ENCODE measurements at places on chromosomes 5 and 9. TPM values are rescaled to one million over a fixed set of nuclear protein-coding genes. Genes with fewer than 3 reads are reported as not detected.

Gene SHLD3
- total RNA-seq = 4.9 TPM

Gene INSL6
- not detected for total RNA-seq

Gene ANKDD1B
- 1.6 TPM for total RNA-seq

Gene PRKAA1
- total RNA-seq = 158 TPM

Gene TSLP
- not detected for total RNA-seq

Gene PCDHA6
- total RNA-seq = 5.2 TPM

GRCh38 chr5:172219296-172219695 is 25.3 kb downstream of the EFCAB9 start:
- DNase-seq = no peak

- DNase-seq = no peak
Measured at GRCh38 chr9:82404881-82405280, 416.3 kb downstream of the SPATA31D1 start.

DNA sequence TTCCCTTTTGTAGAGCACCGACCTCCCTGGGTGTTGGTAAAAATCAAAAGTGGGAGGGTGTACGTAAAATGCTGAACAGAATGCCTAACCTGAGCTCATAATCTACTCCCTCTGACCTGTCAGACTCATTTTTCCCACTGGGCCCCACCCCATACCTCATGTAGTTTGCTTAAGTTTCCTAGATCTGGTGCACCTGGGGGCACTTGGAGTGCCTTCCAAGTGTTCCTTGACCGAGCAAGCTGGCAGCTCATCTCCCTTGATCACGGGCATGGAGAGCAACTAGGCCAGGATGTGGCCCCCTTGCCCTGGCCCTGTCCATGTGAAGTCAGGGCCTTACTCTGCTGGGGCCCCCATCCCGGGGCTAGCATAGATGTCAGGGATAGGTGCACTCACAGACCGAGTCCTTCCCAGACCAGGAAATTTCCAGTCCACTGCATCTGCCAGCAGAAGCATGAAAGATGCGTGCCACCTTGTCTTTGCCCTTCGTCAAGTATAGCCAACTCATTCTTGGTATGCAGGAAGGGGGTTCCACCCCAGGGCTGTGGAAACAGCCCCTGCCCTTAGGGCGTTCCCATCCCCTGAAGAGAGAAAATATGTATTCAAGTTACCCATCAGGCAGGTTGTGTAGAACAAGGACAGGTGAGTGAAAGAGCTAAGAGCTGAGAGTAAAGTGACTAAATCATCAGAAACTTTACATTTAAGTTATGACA is 41.9 kb downstream of the SLC22A5 start:
- no peak for DNase-seq

DNA sequence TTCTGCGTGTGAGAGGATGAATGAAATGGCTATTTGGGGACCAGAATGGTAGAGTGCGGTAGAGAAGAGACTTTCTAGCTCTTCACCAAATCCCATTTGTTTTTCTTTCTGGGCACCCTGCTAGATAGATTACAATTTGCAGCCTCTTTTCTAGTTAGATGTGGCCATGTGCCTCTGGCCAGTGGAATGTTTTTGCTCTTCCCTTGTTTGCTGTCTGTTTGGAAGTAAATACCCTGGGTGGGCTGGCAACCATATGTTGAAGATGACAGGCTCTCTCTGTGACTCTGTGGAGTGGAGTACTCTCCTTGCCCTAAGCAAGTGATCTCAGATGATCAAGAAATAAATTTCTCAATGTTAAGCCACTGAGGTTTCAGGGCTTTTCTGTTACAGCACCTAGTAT is 12.9 kb downstream of the GNG10 start:
- no peak for DNase-seq

- DNase-seq = no peak
Measured at GRCh38 chr5:10333154-10334006, 20.1 kb upstream of the MARCHF6 start.

DNA sequence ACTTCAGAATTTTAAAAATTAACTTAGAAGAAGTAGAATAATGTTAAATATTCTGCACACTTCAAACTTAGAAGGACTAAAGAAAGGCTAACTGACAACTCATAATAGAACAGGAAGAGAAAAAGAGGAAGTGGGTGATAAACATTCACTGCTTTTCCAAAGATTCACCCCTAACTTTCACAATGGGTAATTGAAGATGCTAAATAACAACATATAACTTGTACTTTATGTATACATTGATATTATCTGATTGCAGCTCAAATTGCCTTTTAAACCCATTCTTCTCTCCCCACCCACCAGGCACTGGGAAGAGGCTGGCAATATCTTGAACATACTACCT is 376.6 kb downstream of the EFNA5 start:
- no peak for DNase-seq

GRCh38 chr5:102307232-102307631 is 11.1 kb upstream of the SLCO4C1 start:
- DNase-seq = no peak

- DNase-seq = no peak
Measured at GRCh38 chr9:74275872-74276508, 221.1 kb upstream of the RORB start.

DNA sequence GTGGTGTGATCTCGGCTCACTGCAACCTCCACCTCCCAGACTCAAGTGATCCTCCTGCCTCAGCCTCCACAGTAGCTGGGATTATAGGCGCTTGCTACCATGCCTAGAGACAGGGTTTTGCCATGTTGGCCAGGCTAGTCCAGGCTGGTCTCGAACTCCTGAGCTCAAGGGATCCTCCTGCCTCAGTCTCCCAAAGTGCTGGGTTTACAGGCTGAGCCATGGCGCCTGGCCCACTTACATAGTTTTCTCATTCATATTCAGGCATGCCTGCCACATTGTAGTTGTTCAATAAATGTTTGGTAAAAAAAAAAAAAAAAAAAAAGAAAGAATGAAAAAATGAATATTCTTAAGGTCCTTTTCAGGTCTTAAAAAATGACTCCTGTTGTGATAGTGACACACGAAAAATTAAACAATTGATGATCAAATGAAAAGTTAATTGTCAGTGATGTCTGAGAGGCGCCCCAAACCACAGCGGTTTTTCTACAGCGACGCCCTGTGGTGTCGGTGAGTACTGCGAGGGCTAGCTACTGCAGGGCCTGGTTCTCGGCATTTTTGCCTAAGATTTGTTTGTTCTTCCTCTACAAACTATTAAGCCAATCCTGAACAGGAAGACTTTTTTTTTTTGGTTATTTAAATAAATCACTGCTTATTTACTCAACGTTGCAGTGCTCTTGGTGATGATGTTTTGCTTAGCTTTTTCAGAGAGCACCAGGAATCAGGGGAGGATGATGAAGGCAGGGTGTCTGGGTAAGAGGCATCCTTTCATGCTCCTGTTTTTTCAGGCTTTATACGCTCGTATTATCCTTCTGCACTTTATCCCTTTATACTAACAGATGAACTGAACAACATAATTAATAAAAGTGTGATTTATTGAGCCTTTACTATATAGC is 67.0 kb upstream of the DPYSL3 start:
- DNase-seq = no peak

DNA sequence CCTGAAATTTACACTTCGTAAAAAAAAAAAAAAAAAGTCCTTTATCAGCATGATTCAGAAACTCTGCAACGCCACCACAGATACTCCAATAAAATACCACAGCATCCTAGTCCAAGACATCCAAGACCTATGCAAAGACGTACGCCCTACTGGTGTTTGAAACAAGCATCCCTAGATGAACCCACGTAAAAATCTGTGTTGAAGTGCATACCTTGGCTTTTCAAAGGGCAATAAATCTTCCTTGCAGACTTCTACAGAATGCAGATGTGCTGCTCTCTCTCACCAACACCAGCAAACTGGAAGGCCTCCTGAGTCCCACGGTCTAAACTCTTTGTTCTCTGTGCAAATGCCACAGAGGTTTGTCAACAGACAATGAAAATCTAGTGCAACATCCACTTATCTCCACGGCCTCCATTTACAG is 38.8 kb downstream of the MYO10 start:
- no peak for DNase-seq

DNA sequence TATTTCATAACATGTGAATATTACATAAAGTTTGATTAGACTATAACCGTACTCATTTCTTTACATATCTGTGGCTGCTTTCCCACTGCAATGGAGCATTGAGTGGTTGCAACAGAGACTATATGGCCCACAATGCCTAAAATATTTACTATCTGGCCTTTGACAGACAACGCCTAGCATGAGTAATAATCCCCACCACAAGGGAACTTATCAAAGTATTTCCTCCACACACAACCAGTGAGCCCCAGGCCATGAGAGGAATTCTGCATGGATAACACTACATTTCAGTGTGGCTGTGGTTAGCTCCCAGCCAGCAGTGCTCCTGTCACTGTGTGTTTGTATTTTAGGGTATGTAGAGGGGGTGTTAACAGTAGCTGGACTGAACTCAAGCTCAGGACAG is 54.8 kb downstream of the FAM81B start:
- no peak for DNase-seq

GRCh38 chr5:139710319-139711066 is 62.3 kb downstream of the CXXC5 start:
- no peak for DNase-seq

DNA sequence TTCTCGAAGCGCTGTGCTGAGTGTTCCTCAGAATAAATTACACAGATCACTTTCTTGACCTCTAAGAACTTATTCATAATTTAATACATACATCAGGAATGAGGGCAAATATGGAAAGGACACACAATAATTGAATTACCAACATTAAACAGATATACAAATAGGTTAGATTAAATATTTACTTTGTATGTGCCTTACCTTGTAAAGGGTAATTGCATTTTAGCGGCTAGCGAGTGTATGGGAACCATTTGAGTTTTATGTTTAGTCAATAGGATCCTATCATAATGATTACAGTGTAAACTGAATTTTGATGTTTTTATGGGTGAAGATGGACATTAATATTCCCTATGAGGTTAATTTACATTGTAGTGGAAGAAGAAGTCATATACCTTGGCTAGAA is 1187.1 kb upstream of the WWC1 start:
- no peak for DNase-seq

- no peak for DNase-seq
Measured at GRCh38 chr9:112694706-112695555, 23.0 kb downstream of the INIP start.

GRCh38 chr5:66406761-66407336 is 189.3 kb upstream of the MAST4 start:
- no peak for DNase-seq

DNA sequence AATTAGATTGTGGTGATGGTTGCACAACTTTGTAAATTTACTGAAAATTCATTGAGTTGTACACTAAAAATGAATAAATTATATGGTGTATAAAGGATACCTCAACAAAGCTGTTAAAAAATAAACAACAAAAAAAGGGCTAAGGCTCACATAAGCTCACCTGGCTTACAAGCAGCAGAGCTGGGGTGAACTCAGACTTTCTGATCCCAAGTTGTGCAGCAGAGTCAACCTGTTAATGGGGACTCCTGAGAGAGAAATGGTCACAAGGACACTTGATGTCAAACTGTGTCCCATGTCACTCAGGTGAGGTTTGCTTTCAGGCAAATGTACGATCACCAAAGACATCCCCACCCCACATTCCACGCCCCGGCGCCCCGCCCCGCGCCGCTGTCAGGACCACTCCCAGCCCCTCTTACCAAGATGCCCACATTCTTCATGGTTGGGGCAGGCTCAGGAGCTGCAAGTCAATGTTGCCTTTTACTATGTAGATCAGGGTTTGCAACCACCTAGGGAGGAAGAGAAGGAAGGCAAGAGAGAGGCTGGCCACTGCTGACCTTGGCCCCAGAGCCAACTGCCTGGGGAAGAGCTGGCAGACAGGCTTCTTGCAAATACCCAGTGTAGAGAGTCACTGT is 22.4 kb upstream of the SLC36A1 start:
- DNase-seq = no peak

GRCh38 chr9:31104249-31104648 is 1280.2 kb upstream of the ACO1 start:
- DNase-seq = no peak

- no peak for DNase-seq
Measured at GRCh38 chr9:137774775-137775386, 102.7 kb upstream of the CACNA1B start.

GRCh38 chr5:169157064-169157463 is 143.9 kb downstream of the SLIT3 start:
- DNase-seq = no peak

- DNase-seq = no peak
Measured at GRCh38 chr5:149490599-149491485, 60.4 kb downstream of the CSNK1A1 start.

DNA sequence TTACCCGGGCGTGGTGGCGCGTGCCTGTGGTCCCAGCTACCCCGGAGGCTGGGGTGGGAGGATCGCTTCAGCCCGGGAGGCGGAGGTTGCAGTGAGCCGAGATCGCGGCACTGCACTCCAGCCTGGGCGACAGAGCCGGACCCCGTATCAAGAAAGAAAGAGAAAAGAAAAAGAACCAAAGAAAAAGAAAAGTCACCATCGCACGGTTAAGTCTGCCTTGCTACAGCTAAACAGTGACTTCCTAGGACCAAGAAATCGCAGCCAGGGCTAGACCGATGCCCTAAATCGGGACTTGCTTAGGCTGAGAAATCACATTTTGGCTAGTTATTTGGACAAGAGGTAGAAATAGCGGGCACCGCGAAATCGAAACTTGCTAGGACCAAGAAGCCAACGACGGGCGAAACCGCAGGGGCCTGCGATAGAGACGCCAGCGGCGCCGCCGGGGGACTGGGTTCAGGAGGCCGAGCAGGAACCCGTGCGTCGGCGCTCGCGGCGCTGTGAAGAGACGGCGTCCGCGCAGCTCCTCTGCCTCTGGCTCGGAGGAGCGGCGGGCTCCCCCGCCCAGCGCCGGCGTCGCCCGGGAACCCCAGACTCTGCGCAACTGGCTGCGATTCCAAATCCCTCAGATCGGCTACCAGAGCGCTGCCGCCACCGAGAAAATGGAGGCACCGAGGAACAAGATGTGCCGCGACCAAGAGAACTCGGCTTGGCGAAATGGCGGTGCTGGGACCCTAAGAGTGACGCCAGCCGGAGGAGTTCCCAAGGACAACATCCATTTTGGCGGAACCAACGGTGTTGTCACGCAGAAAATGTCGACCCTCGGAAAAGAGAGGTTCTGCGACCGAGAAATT is 26.1 kb upstream of the ANXA2R start:
- DNase-seq = no peak

DNA sequence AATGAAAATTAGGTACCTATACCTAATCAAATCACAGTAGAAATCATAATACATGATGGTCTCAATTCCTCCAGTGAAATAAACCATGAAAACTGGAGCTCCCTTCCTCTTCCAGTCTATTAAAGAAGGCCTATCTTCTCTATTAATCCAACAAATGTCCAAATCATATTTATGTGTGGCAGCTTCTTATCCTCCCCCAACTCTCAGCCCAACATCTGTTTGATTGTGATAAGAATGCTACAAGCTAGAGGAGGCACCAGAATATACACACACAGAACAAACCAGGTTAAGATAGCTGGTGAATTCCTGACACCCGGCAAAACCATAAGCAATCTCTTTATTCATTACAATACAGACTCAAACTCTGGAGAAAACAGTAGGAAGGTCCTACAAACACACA is 110.8 kb downstream of the FBXL17 start:
- DNase-seq = no peak

DNA sequence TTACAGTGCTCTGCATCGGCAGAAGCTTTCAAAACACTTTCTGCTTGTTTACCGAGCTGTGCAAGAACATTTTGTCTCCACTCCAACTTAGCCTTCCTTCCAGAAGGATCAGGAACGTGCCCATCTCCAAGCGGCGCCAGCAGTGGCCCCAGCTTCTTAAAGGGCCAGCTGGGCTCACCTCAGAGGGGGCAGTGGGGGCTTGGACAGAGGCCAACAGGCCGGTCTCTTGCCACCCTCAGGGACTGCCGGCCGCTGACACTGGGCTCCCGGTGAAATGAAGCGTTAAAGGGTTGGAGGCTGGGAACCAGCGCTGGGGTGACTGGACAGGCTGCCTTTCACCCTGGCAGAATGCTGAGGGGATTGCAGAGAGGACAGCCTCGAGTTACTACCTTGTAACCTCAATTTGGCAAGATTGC is 67.0 kb upstream of the RNU6ATAC start:
- DNase-seq = no peak

Data from thoracic aorta (tissue), 2 donors.